ENCODE measurements at places on chromosomes 2 and 18. TPM values are rescaled to one million over a fixed set of nuclear protein-coding genes. Genes with fewer than 3 reads are reported as not detected.

DNA sequence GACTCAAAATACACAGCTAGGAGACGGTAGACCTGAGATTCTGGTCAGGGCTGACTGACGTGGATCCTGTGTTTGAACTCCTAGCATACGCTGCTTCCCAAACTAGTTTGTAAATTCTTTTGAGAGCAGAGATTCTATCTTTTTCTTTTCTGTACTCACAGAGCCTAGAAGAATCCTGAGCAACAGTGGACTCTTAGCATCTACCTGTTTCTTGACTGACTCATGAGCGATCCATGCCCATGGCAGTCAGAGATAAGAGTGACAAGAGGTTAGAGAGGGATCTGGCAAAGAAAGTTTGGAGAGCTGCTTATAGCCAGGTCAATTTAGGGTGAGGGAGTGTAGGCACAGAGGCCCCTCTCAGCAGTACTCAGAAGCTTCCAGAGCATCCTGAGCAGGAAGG lies 41.1 kb upstream of the PPP1CB start:
- no peak for DNase-seq

The CD207 gene
- not detected for total RNA-seq

The BCS1L gene
- total RNA-seq = 96.4 TPM

DNA sequence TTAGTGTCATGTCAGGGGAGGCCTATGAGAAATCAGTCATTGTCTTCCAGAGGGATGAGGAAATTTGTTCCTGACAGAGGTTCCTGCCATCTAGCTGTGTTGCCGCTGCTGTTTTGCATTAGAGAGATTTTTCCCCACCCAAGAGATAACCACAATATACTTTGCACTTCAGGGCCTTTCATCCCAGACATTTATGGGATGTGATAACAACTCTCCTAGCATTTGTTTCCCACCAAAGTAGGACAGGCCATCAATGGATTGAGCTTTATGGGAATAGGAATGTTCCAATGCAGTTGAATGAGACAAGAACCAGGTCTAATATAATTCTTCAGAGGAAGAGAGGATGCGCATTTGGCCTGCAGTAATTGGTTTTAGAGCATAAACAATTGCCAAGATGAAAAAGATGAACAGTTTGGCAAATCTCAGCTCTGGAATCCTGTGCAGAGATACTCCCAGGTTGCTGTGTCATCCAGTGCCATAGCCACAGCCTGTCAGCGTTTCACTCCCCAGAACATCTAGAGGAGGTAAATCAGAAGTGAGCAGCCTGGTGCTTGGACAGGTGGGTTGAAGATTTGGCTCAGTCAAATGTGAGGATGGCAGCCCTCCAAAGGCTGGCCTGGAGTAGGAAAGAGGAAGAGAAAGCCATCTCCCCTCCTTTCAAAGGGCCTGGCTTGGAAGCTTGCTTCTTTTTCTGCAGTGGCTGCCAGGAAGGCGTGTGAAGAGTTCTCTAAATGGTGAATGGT lies 93.7 kb upstream of the SETBP1 start:
- no peak for DNase-seq

The ITPRID2 gene
- 49.4 TPM for total RNA-seq

GRCh38 chr2:190343089-190343535 lies 277 bp upstream of the INPP1 start:
- DNase-seq = no peak

GRCh38 chr2:107615039-107615438 lies 211.7 kb upstream of the RGPD4 start:
- no peak for DNase-seq

DNA sequence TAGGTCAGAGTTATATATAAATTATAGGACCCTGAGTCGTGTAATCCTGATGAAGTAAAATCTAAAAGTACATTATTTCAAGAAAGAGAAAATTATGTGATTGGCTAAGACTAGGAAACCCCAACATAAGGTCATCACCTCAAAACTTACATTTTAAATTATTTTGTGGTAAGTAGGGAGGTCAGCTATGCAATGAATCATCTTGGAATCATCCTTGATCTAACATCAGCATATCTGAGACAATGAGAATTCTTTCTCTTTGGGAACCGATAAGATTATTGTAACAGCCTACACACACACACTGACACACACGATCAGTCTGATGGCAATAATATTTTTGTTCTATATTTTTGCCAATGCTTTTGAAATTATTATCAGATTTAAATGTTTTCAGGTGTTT lies 904.8 kb upstream of the CHAC2 start:
- no peak for DNase-seq

GRCh38 chr2:207397917-207398655 lies 131.7 kb upstream of the CREB1 start:
- no peak for DNase-seq

GRCh38 chr18:72848503-72849237 lies 19.1 kb downstream of the NETO1 start:
- DNase-seq = no peak

- no peak for DNase-seq
Observed at GRCh38 chr2:184906709-184907108, 308.4 kb downstream of the ZNF804A start.

Data from activated naive CD8-positive, alpha-beta T cell treated with anti-CD3 and anti-CD28 coated beads for 36 hours (primary cell).